ENCODE measurements at places on chromosomes 4 and X.

DNA sequence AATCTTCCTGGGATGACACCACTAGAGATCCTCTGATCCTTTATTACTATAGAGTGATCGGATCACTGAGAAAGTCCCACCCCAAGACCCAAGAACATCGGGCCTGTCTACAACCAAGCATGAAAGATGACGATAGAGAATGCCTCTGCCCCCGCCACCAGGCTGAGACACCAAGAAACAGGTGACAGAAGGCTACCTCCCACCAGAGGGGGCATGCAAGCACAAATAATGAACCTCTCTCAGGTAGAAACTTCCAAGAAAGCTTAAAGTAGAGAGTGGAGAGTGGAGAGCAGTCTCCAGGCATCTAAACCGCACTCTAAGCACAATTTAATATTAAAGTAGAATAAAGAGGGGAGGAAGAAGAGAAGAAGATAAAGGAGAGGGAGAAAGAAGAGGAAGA is 402.6 kb downstream of the INPP4B start:
- DNase-seq = no peak

- no peak for DNase-seq
Observed at GRCh38 chrX:53320543-53321229, 39.3 kb upstream of the IQSEC2 start.

DNA sequence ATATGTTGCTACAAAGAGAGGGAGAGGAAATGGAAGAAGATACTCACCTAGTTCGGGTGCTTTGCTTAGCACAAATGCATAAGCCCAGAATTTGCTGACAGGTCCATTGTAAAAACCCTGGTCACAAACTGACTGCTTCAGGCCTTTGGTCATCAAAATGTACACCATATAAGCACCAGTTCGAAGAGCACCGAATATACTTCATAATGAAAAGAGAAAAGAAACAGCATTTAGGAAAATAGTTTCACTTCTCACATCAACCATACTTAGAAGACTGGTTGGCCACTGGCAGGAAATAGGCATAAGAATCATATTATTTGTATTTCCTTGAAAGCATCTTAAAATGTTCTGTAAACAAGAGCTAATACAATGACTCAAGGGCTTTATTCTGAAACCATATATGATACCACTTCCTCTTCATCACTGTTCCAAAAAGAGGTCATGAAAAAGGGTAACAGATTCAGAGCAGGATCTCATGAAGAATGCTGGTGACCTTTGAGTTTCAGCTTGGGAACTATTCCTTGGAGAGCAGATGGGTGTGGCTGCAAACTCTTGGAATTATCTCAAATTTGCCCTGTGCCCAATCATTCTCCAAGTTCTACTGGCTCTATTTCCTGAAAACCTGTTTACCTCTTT is 138.7 kb downstream of the ELOVL6 start:
- DNase-seq = no peak

GRCh38 chr4:147773261-147774184 is 41.6 kb downstream of the ARHGAP10 start:
- no peak for DNase-seq

DNA sequence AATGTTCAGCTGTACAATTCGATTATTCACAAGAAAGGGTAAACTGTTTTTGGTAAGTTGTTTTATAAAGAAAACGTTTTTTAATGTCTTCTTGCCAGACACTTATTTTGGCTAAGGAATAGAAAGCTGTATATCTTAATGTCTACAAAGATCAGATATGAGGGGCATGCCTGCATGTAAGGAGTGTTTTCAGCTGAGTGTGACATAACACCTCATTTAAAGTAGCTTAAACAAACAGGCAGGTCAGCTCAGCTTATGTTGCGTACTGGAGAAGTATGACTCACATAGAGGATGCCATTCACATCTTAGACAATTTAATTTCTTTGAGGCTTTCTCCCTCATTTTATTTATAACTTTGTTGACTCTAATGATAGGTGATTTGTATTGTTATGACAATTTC is 30.4 kb downstream of the LAMTOR3 start:
- DNase-seq = no peak
